GM10248 (cell line): ENCODE measurements at places on chromosomes 11 and 22.

DNA sequence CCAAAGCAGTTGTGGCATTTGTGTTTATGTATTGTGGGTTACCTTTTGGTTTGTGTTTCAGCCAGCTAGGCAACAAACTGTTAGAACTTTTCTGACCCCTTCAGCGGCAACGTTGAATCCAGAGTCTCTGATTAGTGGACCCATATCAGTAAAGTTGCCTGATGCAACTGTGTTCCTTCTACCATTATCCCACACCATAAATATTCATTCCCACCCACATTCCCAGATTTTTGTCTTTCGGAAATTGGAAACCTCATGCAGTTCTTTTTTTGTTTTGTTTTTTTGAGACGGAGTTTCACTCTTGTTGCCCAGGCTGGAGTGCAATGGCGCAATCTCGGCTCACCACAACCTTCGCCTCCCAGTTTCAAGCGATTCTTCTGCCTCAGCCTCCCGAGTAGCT is 30.7 kb upstream of the RBX1 start:
- DNase-seq, result no peak

GRCh38 chr11:66843776-66844495 is 695 bp downstream of the RCE1 start:
- no peak for DNase-seq

GRCh38 chr11:101288392-101288791 is 158.8 kb upstream of the PGR start:
- DNase-seq, result no peak

DNA sequence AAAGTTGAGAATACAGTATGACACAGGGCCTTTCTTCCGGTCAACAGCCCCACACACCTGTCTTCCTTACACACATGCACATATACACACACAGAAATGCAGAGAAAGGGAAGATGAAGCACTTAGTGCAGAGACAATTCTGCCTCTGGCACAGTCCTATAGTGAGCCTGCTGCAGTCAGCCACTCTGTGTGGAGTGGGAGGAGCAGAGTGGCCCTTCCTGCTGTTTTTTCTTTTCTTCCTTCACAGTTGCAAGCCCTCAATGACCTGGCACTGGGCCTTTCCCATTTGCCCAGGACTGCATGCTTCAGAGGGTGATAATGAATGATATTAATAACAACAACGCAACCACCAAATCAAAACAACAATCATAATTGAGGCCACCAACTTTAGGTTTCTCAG is 527.0 kb upstream of the B3GAT1 start:
- no peak for DNase-seq

DNA sequence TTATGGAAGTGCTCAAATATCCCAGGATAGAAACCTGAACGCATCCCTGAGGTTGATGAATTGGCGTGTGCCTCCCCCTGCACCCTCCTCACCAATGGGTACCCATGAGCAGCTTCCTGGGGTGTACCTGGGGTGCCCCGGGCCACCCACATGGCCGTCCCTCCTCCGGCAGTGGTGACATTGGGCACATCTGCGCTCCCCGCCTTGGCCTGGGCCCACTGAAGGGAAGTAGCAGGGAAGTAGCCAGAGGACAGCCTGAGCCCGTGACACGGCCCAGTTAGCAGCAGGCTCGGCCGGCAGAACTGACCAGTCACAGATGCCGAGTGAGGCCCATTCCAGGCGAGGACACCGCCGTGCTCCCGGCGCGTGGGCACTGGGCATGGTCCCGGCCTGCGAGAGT is 16.7 kb downstream of the MRPL23 start:
- no peak for DNase-seq

DNA sequence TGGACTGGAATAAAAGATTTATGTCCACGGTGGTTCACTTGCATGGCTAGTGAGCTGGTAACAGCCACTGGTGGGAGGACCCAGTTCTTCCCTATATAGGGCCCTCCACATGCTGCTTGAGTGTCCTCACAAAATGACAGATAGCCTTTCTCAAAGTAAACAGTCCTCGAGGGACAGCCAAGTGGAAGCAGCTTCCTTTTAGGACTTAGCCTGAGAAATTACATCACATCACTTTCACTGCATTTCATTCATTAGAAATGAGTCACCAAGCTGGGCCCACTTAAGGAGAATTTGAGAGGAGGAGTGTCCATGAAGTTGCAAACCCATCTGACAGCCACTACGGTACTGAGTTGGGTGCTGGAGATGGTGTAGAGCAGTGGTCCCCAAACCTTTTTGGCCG is 7.0 kb downstream of the ISX start:
- DNase-seq, result no peak

- DNase-seq, result no peak
These were observed 275.5 kb downstream of the KIRREL3 start for GRCh38 chr11:126725043-126725442.

- DNase-seq, result no peak
These were observed 53.2 kb downstream of the OR4C6 start for GRCh38 chr11:55714982-55715888.

- no peak for DNase-seq
These were observed 208.6 kb upstream of the NARS2 start for GRCh38 chr11:78783301-78783700.

DNA sequence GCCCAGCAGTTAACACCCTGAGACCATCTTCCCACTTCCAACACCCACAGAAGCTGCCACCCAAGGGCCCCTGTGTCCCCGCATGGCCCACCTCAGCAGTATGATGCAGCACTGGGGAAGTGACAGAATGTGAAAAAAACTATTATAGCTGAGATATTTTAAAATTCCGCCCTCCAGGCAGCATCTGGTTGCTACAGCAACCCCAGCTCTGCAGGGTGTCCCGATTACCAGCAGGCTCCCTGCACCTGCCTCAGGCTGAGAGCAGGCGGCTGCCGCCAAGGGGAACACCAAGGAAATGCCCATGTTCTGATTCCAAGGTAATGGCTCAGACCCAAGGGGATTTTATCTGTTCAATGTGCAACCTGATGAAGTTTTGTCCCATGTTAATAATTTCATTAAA is 10.5 kb upstream of the TMEM121B start:
- DNase-seq, result no peak

DNA sequence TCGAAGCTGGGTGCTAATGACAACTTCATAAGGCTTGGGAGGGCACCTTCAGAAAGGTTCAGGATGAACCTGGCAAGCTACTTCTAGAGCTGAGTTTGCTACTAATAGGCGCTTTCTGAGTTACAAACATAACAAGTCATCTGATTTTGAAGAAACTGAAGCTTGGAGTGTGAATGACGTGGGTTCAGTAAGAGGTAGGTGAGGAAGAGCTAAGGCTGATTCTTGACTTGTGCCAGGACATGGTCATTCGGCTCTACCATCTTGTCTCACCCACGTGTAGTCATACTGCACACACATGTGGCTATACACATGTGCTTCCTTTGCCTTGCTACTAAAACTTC is 56.4 kb downstream of the SWAP70 start:
- no peak for DNase-seq

DNA sequence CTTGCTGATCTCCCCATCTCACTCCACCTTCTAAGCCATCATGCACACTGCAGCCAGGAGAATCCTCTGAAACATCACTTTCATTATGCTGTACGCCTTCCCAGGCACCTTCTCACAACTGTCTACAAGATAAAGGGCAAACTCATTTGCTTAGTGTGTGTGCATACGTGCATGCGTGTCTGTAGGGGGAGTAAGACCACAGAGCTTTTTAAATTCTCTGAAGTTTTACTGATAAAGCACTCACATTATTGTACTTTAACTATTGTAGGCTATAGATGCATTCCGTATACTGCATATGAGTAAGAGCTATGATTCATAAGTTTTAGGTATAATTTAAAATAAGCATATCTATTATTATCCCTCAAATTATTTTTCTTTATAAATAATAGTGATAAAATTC is 15.3 kb upstream of the ANKK1 start:
- DNase-seq, result no peak

DNA sequence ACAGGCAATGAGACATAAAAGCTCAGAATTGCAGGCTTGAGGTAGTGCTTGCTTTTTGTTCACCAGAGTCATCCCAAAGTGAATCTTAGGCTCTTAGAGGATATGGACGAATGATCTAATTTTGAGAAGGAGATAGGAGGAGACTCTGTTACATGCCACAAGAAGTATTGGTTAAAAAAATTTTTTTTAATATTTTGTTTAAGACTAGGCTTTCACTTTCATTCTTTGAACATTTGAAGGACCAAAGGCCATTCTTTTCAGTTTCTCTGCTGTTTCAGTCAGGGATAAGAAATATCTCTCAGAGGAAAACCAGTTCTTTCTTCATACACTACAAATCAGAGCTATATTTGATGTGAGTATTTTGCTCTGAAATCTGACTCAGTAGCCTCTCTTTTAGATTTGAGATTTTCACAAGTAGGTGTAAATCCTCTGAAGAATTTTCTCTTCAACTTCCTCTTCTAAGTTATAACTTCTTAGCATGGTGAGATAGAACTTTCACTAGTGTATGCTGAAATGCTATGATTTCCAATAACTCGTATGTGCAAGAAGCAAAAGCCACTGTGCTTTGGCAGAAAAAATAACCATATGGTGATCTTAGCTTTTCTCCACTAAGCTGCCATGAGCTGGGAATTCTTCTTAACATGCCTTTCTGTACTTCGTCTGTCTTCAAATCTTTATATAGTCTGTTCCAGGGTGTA is 24.1 kb upstream of the FAM181B start:
- DNase-seq, result no peak

DNA sequence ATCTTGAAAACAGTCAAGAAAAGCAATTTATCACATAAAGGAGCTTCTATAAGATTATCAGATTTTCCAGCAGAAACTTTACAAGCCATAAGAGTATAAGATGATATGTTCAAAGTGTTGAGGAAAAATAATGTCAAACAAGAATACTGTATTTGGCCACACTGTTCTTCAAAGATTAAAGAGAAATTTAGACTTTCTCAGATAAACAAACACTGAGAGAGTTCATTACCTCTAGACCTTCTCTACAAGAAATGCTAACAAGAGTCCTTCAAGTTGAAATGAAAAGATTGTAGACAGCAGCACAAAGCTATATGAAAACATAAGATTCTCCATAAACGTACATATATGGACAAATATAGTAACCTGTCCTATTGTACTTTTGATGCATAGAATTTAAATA is 8.0 kb upstream of the MTMR2 start:
- DNase-seq, result no peak

GRCh38 chr22:35051013-35051535 is 14.9 kb upstream of the ISX start:
- DNase-seq, result no peak

- no peak for DNase-seq
These were observed 9.4 kb upstream of the LAYN start for GRCh38 chr11:111531136-111531535.

- no peak for DNase-seq
These were observed 84.4 kb downstream of the PRR5L start for GRCh38 chr11:36380296-36381014.

DNA sequence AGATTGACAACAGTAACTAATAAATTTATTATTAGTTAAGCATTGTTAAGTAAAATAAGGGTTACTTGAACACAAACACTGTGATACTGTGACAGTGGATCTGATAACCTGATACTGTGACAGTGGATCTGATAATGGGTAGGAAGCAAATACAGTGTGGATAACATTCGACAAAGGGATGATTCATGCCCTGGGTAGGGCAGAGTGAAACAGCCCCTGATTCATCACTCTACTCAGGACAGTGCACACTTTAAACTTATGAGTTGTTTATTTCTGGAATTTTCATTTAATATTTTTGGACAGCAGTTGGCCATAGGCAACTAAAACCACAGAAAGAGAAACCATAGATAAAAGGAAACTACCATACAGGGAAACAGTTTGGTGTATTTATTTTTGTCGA is 60.8 kb upstream of the CTSC start:
- no peak for DNase-seq

DNA sequence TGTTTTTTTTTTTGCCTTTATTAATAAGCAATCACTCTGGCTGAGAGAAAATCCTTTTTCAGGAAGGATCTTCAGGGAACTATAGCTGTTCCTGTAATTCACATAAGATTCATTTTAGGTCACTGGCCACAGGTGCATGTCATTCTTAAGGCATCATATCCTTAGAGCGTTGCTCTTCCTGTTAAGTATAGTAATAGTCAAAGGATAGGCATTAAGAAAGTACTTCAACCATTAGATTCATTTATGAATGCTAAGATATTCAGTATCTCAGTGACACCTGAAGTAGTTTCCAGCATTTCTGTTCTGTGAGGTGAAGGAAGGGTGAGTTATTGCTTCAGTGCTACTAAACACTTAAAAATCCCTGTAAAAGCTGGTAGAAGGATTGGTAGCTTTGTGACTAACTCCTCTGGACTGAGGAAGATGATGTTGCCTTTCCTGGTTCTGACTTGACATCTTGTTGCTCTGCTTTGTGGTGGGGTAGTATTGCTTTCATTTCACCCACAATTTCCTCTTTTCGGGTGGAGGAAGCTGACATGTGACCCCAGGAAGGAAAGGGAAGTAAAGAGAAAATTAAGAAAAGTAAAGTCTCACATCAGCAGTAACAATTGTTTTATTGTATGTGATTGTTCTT is 34.7 kb downstream of the RNF169 start:
- peak; percentile 32 for DNase-seq

GRCh38 chr22:50118557-50119168 is 28.9 kb downstream of the MOV10L1 start:
- DNase-seq, result peak; percentile 6

- peak; percentile 54 for DNase-seq
These were observed 172.5 kb downstream of the TBC1D22A start for GRCh38 chr22:46934746-46935491.

DNA sequence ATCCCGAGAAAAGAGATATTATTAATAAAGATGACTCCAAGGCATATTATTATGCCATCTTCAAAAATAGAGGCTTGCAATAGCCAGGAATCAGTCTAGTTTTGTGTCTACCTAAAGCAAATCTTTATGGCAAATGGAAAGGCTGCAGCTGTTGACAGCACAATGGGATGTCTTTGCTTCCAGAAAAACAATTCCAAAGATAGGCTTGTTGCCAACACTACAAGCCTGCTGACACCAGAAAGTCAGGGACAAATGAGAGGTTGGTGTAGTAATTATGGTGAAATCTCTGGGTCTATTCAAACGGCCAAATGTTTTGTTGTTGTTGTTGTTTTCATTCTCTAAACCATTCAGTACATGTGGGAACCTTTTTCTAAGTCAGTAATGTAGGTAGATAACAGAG is 101.8 kb downstream of the LUZP2 start:
- no peak for DNase-seq

GRCh38 chr11:79285756-79286155 is 155.1 kb downstream of the TENM4 start:
- DNase-seq, result no peak

DNA sequence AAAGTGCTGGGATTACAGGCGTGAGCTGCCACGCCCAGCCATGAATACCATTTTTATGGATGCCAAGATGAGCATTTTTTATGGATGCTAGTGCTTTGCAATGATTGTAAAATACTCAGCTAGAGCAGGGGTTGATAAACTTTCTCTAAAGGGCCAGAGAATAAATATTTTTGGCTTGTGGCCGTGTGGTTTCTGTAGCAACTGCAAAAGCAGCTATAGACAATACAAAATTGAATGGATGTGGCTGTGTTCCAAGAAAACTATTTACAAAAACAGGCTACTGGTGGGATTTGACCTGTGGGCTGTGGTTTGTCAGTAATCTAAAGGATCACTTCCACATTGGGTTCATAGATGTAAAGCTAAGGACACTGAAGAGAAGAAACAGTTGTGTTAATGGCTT is 56.0 kb downstream of the COMMD9 start:
- no peak for DNase-seq

- no peak for DNase-seq
These were observed 18.0 kb downstream of the PHLDA2 start for GRCh38 chr11:2911088-2911784.

GRCh38 chr11:17807034-17807433 is 72.5 kb downstream of the KCNC1 start:
- DNase-seq, result no peak

GRCh38 chr11:2816941-2817421 is 68.6 kb downstream of the CDKN1C start:
- DNase-seq, result no peak

- DNase-seq, result no peak
These were observed 33.4 kb upstream of the CTTN start for GRCh38 chr11:70364745-70365543.
